Stimulated activated CD4-positive, alpha-beta T cell treated with anti-CD3 and anti-CD28 coated beads, Interleukin-1b, Interleukin-23, amount 100 ng/mL, for 1 hour (primary cell): ENCODE measurements at places on chromosomes 12 and 14.

GRCh38 chr14:91867316-91867988 is at the start of gene TC2N:
TC2N (minus strand) TSS chr14:91867536; CDS start chr14:91813769, 53,767 bp downstream.
- DNase-seq: no peak

DNA sequence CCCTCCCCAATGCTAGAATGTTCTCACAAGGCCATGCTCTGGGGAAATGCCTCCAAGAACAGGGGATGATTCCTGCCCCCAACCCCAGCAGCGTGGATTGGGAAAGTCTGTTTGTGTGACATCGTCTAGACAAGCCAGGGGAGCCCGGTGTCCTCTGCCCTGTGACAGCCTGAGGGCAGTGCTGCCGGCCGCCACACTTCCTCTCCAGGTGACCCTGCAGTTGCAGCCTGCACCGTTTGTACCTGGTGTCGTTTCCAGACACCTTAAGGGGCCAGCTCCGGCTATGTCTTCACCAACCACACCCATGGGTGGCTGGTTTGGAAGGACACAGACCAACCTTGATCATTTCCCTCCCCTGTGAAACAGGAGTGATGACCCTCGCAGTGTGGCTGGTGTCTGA is 372.6 kb downstream of the BCL11B start:
- DNase-seq: no peak

GRCh38 chr14:35212471-35213142 is 79.6 kb upstream of the PSMA6 start:
- DNase-seq: no peak

- DNase-seq: no peak
Measured at GRCh38 chr12:64102339-64102738, 119.8 kb downstream of the KICS2 start.

DNA sequence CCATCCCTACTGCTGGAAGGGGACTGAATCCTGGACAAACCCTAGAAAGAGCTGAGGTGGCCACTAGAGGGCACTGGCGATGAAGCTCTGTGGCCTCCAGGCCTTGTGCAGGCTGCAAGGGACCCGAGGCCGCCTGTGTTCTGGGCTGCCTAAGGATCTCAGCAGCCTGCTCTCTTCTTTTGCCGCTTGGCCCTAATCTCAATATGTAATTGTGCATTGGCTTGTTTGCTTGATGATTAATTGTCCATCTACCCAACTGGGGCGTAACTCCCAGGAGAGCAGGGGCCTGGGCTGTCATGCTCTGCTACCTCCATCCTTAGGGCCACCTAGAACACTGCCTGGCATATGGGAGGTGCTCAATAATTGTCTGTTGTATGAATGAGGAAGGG is 73.8 kb downstream of the SYNE3 start:
- peak; percentile 62 for DNase-seq

- no peak for DNase-seq
Measured at GRCh38 chr12:4813741-4814140, 93.5 kb downstream of the GALNT8 start.

DNA sequence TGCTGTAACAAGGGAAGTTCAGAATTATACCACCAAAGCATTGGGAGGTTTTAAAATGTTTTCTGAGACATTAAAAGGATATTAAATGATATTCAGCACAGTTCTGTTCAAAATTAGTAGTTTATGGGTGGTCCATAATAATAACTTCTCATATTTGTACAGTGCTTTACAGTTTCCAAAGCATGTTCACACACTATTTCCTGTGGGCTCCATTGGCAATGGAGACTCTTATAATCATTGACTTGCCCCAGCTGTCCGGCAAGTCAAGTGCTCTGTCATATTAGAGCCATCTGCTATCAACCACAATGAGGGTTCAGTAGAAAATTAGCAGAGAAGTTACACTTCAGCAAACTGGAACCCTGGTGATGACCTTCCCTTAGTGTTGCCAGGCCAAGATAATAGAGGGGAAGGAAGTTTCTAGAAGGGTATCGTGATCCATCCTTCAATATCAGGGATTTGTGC is 526.6 kb upstream of the CCDC196 start:
- DNase-seq: no peak

GRCh38 chr14:72920008-72920407 is 6.3 kb upstream of the DCAF4 start:
- no peak for DNase-seq

GRCh38 chr12:92581604-92582003 is 121.2 kb upstream of the PLEKHG7 start:
- DNase-seq: no peak

DNA sequence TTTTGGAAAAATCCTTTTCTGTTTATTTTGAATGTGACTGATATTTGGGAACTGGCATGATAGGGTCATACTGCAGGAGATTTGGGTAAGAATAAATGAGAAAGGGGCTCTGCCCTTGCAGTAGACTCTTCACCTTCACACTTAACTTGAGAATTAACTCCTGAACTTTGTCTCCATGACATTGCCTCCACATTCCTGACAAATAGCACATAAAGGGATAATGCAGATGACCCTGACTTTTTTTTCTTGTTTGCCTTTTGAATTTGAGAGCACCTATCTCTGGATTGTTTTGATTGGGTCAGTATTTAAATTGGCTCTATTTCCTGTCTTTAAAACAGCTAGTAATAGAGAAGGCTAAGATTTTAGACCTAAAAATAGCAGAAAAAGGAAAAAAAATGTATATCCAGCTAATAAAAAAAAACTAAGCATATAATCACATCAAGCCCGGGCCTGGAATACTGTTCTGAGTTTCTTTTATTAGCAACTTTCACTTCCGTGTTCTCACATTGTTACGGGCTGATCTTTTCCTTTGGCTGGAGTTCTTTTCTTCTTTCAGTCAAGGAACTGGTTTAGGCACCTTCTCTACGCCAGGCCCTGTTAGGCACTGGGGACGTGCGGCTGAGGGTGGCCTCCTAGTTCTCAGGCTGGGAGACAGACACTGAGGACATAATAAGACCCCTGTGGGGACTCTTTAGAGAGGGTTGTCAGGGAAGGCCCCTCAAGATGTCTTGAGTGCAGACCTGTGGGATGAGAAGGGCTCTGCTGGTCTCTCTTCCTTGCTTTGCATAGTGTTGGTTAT is 53.1 kb upstream of the GNPNAT1 start:
- no peak for DNase-seq
